Regular cardiac myocyte (primary cell): ENCODE measurements at places on chromosomes 2 and 18. TPM values are rescaled to one million over a fixed set of nuclear protein-coding genes. Genes with fewer than 3 reads are reported as not detected.

GTF2A1L gene
- 0.38 and 1.1 TPM in 2 replicates for total RNA-seq

PHOSPHO2 gene
- total RNA-seq, result 1.3 and 2.8 TPM in 2 replicates

ORC4 gene
- total RNA-seq, result 46.2 and 54.1 TPM in 2 replicates

RIT2 gene
- not detected in 2 replicates for total RNA-seq

MAP3K20 gene
- 52.4 and 64.6 TPM in 2 replicates for total RNA-seq

SPATA3 gene
- not detected in 2 replicates for total RNA-seq

SLC9A2 gene
- under 0.01 TPM in 1 of 2 replicates, not detected in the other for total RNA-seq

TTC21B gene
- total RNA-seq, result 33.7 and 34.7 TPM in 2 replicates

STK39 gene
- 17.1 and 17.2 TPM in 2 replicates for total RNA-seq

IL36RN gene
- under 0.01 TPM in 1 of 2 replicates, not detected in the other for total RNA-seq

FRZB gene
- under 0.01 and 0.19 TPM in 2 replicates for total RNA-seq

NAT8 gene
- not detected in 2 replicates for total RNA-seq

LYG2 gene
- total RNA-seq, result not detected in 2 replicates
